ENCODE measurements at places on chromosomes 1 and 21.

- no peak for DNase-seq
These were observed 60.7 kb downstream of the ADARB1 start for GRCh38 chr21:45135122-45135521.

DNA sequence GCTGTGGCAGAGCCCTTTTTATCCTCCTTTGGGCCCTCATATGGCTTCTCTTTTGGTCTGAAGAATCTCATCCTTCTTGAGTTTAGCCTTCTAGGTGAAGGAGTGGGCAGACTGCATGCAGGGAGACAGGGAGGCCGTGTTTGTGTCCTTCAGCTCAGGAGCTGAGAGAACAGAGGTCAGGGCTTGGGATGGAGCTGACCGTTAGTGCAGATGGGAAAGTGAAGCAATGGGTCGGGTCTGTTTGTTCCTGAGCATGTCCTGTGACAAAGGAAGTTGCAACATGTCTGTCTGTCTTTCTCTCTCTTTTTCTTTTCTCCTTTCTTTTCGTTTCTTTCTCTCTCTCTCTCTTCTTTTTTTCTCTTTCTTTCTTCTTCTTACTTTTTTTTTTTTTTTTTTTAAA is 14.9 kb downstream of the MAPKAPK2 start:
- DNase-seq: no peak

DNA sequence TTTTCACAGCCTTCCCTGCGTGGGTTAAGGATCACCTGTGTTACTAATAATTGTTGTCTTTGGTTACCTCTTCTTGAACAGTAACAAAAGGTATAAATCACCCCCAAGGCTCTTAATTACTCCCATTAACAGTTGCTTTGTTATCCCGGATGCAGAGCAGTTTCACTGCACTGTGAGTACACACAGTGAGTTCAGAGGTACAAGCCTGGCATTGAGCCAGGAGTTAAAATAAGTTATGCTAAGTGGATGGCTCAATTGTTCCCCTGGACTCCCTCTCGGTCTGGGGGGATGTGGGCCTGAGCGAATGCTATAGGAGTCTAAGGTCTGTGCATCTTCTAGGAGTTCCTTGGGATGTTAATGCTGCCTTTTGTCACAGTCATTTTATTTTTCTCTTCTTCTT is 258.3 kb downstream of the ATG4C start:
- DNase-seq: no peak

DNA sequence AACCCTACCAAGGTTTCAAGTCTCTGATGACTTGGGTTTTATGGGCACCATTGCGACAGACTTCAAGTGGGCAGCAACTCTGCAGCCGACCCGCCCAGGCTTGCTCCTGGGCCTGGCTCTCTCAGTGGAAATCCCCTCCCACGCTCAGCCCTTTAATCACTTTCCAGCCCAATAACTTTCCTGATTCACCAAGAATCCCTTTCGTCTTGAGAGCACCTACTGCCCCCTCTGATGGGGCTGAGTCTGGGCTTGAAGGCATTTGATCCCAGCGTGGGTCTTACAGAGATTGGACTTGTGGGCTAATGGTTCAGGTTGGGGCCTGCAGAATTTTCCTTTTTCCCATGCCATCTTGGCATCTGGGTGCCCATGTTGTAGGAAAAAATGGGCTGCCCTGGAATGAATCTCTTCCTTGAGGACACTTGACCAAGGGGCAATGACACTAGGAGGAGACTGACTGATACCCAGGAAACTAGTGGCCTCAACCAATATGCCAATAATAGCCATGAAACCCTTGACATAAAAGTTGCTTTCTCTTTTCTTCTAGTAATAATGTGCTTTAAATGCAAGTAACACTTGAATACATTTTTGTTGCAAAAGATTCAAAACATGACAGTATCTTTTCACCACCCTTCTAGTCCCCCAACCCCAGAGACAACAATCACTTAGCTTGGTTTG is 7.8 kb upstream of the PHLDA3 start:
- peak; percentile 65 for DNase-seq

GRCh38 chr1:111602302-111602701 is 17.3 kb upstream of the RAP1A start:
- no peak for DNase-seq

DNA sequence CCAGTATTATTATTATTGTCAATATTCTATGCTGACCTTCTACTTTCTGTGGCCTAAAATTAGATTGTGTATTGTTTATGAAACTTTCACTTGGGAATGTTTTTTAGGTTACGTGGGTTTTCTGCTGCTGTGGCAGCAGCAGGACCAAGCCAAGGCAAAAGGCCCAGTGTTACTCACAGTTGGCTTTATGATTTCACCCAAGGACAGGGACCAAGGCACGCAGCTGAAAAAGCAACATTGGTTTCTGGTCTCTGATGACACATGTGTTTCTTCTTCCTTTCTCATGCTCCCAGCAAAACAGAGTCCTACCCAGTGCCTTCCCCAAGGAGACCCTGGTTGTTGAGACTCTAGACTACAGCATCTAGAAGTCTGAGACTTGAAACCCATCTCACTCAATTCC is 413.7 kb downstream of the SETD4 start:
- DNase-seq: no peak

DNA sequence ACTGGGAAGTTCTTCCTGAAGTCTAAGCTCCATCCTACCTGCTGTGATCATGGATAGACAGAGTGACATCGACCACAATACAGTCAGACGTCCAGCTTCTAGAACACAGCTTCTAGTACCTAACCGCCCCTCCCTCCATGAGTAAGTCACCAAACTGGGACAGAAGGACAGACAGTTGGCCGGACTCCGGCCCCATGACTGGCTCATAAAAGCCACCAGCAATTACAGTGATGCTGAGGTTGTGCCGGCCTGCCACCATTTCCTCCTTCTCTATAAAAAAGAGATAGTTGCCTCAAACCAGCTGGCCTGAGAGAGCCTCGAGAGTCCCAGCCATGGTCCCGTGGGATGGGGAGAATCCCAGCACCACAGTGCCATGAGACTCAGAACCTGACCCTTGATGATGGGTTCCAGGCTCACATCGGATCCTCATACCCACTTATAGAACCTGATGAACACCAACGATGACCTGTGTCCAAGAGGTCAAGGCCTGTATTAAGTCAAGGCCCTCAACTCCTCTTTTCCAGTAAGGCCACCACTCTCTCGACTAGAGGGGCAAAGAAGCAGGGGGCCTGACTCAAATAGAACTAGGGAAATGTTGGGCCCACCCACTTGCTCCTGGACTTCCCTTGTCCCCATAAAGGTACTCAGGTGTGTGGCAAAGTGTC is 3.4 kb downstream of the MEF2D start:
- no peak for DNase-seq

- no peak for DNase-seq
These were observed 6.6 kb upstream of the FOXE3 start for GRCh38 chr1:47409311-47410067.

GRCh38 chr1:50968821-50969610 is 1.0 kb upstream of the CDKN2C start:
- DNase-seq: no peak

GRCh38 chr21:42646076-42646825 is 7.2 kb upstream of the PDE9A start:
- DNase-seq: no peak

GRCh38 chr1:84152649-84153056 is 8.6 kb downstream of the PRKACB start:
- no peak for DNase-seq

DNA sequence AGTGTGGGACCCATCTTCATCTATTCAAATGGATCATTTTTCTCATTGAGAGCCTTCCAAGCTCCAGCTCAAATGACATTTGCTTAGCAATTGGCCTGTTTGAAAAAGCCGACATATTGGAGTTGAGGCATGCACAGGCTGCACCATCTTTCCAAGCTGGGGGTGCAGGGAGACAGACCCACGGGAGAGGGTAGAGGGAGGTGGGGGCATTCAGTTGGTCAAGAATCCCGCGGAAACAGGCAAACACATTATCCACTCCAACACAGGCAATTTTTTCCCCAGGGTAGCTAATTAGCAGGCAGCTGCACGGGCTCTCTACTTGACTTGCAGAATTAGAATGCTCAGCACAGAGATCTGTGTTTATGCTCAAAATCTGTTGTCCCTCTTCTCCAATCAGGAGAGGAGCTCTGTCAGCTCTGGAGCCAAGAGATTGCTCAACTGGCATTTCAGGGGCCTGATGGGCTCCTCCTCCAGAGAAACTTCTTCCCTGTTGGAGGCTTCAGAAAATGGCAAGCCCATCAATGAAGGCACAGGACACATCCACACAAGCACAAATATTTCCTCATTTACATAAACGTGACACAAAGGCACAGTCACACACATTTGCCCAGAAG is 267.8 kb downstream of the FOXD2 start:
- DNase-seq: no peak

GRCh38 chr1:24727501-24728216 is 17.6 kb upstream of the CLIC4 start:
- no peak for DNase-seq

- no peak for DNase-seq
These were observed 71.8 kb downstream of the PBX1 start for GRCh38 chr1:164630626-164631396.

GRCh38 chr21:23968722-23969647 is 1638.3 kb downstream of the MRPL39 start:
- DNase-seq: peak; percentile 47

DNA sequence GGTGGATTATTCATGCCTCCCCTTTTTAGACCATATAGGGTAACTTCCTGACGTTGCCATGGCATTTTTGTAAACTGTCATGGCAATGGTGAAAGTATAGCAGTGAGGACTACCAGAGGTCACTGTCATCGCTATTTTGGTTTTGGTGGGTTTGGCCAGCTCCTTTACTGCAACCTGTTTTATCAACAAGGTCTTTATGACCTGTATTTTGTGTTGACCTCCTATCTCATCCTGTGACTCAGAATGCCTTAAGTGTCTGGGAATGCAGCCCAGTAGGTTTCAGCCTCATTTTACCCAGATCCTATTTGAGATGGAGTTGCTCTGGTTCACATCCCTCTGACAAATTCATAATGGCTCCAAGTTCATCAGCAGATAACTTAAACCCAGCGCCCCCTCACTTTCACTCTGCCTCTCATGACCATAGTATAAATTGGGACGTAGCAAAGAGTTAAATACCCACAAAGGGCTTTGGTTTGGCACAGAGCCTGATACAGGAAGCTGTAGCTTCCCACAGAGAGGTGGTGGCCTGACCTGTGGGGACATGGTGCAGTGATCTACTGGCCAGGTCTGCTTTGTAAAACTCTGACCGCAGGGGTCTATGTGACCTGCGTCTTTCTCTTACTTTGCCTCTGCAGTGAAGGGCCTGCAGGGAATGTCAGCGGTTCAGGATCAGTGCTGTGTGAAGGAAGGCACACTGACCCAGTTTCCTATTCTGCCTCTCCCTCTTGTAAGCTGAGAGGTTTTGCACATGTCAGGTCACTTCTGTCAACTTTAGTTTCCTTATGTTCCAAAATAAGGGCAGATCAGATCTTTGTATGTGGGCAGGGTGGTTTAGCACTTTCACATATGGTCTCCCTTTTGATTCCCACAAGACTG is 78.1 kb upstream of the ZNF644 start:
- peak; percentile 62 for DNase-seq

DNA sequence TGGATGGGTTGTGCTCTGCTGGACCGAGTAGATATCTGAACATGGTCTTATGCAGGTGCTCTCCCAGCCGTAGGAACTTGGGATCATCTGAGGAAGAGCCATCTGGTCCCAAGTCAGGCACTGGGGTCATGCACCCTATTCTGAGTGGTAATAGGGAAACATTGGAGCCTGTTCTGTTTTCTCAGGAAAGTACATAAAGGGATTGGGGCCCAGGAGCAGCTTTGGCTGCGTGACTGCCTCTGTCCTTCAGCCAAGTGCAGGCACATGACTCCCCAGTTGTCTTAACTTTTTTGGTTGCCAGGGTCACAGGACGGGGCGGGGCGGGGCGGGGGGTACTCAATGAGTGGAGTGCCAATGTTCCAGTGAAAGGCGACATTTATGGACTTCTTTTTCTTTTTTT is 11.5 kb downstream of the PFKFB2 start:
- no peak for DNase-seq

DNA sequence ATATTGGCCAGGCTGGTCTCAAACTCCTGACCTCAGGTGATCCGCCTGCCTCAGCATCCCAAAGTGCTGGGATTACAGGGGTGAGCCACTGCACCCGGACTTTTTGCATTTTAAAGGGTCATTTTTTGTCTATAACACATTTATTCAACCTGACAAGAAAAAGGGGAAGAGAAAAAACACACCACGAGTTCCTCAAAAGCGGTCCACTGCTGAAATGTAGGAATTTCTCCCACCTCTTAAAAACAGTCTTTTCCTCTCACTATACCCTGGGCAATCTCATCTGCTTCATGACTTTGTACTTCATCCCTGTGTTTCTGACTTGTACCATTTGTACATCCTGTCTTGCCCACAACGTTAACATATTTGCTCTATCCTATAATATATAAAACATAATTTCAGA is 413.3 kb upstream of the PTBP2 start:
- no peak for DNase-seq

DNA sequence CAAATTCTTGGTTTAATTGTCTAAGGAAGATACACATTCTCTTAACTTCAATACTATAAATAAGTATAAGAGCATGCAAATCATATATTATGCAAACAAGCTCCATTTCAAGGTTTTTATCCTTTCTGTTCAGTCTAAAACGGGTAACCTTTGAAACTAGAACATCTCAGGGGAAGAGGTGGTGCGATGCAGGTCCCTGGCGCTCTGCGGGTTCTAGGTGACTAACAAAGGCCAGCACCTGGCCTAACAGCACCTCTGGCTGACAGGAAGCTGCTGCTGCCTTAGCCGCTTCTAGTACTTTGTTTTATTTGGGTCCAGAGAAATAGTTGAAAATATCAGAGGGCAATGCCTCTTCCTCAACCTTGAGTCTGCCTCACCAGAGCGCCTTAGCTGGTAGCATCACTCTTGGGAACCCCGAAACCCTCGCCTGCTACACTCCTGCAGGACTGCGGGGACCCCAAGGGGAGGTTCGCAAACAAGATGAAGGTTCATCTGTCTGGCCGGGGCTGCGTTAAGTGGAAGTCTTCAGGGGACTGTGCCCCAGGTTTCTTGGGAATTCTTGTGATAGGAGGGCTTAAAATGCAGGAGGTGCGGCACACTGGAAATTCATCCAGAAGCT is 45.5 kb downstream of the PRDM15 start:
- DNase-seq: no peak

GRCh38 chr1:45840704-45841103 is 37.3 kb downstream of the MAST2 start:
- DNase-seq: peak; percentile 25

- DNase-seq: no peak
These were observed 36.7 kb downstream of the FOXD2 start for GRCh38 chr1:47474278-47475193.

GRCh38 chr21:30684506-30684905 is 34.1 kb downstream of the KRTAP21-3 start:
- DNase-seq: no peak

- DNase-seq: no peak
These were observed 30.4 kb upstream of the DISP3 start for GRCh38 chr1:11448373-11449099.

GRCh38 chr1:165531021-165531420 is 12.8 kb upstream of the LRRC52 start:
- DNase-seq: no peak

DNA sequence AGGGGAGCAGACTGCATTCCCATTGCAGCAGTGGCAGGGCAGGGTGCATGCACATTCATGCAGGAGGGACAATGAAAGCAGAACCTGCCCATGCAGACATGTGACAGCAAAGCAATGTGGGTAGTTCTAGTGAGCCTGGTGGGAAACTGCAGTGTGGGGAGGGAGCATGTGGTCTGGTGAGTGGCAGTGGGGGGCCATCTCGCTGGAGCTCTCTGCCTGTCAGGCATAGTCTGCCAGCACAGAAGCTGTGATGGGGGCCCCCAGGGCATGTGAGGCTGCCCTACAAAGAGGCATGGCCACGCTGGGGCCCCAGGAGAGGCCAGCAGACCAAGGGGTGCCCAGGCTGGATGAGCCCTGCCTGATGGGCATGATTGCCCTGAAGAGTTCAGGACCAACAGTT is 579.7 kb downstream of the PTPRC start:
- no peak for DNase-seq

Data from A172 (cell line).